ENCODE measurements at places on chromosomes 7 and 10. TPM values are rescaled to one million over a fixed set of nuclear protein-coding genes. Genes with fewer than 3 reads are reported as not detected.

DNA sequence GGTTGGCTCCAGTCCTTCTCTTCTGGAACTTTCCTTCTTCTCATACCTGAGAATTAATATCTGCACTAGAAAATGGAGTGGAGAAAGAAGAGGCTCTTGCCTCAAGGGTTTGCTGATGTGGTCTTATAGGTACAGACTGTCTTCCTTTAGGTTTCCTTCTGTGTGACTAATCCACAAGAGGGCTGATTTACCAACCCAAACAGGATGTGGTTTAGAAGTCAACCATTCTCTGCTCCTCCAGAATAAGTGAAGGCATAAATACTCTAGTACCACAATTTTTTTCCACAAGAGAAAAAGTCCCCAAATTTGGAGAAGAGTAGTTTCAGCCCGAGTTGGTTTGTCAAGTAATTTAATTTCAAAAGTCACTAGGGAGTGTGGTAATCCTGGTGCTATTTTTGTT lies 85.8 kb downstream of the NRP1 start:
- H3K4me1 ChIP-seq, result peaks cover 75% of the 10 kb centered on the region
- no peaks in the 10 kb centered on the region for H3K36me3 ChIP-seq
- peak; percentile 49 for DNase-seq
- H3K4me3 ChIP-seq, result no peak overlapping the region
- H3K27me3 ChIP-seq, result no peaks in the 10 kb centered on the region
- no peak overlapping the region for H3K27ac ChIP-seq

GRCh38 chr7:130242198-130243014 lies 24.3 kb upstream of the CPA2 start:
- H3K4me1 ChIP-seq, result peaks cover 9% of the 10 kb centered on the region
- no peak overlapping the region for H3K4me3 ChIP-seq
- no peaks in the 10 kb centered on the region for H3K27me3 ChIP-seq
- peak; percentile 76 for DNase-seq
- no peak overlapping the region for H3K27ac ChIP-seq

The NXPH1 gene
- not detected for total RNA-seq

The CNNM1 gene
- 0.81 TPM for total RNA-seq

The TBX20 gene
- not detected for total RNA-seq

DNA sequence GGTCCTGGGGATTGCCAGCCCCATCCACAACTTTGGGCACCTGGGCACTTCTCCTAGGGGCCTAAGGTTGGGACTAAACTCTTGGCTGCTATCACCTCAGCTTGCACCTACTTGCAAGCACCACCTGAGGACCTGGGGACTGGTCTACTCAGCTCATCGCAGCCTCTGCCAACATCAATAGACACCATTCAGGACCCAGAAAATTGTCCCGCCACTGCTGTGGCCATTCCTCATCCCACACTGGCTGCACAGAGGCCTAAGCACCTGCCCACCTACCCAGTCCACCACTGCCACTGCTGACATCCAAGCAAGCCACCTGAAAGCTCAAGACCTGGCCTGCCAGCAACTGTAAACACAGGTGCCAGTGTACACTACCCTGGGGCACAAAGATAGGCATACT lies 234.1 kb downstream of the STK31 start:
- H3K27ac ChIP-seq, result no peak overlapping the region
- no peak overlapping the region for H3K4me3 ChIP-seq
- H3K27me3 ChIP-seq, result peaks cover 21% of the 10 kb centered on the region

GRCh38 chr10:124865676-124866075 lies 64.1 kb downstream of the ABRAXAS2 start:
- no peaks in the 10 kb centered on the region for H3K27me3 ChIP-seq
- no peaks in the 10 kb centered on the region for H3K36me3 ChIP-seq
- DNase-seq, result no peak
- H3K4me3 ChIP-seq, result no peak overlapping the region

DNA sequence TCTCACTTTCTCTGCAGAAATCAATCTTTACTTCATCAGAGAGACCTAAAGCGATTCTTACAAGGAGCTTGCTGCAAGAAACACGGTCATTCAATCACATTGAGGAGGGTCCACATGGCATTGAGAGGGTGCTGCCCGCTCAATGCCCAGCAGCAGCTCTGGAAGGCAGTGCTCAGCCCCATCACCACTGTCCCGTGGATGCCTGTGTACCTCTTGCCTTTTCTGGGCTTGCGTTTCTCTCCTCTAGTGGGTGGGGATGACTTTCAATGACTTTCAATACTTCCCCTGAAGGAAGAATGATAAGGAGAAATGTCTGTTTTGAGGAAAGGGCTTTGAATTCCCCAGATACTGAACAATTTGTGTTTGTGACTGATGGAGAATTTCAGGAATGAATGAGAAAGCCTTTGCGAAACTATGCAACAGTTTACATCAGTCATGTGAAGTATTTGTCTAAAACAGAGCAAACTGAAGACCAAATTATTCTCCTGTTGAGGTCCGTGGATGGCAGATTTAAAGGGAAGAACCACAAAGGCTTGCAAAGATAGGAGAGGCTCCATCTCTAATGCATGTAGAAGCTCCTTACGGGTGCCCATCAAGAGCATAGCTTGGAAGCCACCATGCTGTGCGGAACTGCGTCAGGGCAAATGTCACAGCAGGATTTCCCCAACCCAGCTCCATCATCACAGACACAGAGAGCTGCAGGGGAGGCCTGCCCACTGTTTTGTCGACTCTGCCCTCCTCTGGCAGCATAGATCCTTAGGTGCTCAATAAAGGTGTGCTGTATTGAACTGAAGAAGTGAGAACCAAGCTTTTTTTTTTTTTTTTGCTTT lies 6.6 kb upstream of the ZNF22 start:
- H3K4me3 ChIP-seq, result no peak overlapping the region
- H3K27ac ChIP-seq, result no peak overlapping the region
- no peak for DNase-seq
- peaks cover 20% of the 10 kb centered on the region for H3K4me1 ChIP-seq
- no peaks in the 10 kb centered on the region for H3K27me3 ChIP-seq

The PCGF6 gene
- 10.7 TPM for total RNA-seq

The ARMS2 gene
- not detected for total RNA-seq

GRCh38 chr10:79266084-79266483 lies 81.2 kb upstream of the PPIF start:
- H3K4me3 ChIP-seq, result no peak overlapping the region
- peaks cover 10% of the 10 kb centered on the region for H3K4me1 ChIP-seq
- H3K36me3 ChIP-seq, result no peaks in the 10 kb centered on the region
- no peaks in the 10 kb centered on the region for H3K27me3 ChIP-seq

The FASTK gene
- total RNA-seq, result 45.7 TPM

The ELN gene
- total RNA-seq, result 0.19 TPM

GRCh38 chr7:44309271-44310091 lies 15.9 kb downstream of the CAMK2B start:
- no peaks in the 10 kb centered on the region for H3K36me3 ChIP-seq
- no peak overlapping the region for H3K27ac ChIP-seq
- peak; percentile 46 for DNase-seq
- peaks cover 8% of the 10 kb centered on the region for H3K27me3 ChIP-seq

DNA sequence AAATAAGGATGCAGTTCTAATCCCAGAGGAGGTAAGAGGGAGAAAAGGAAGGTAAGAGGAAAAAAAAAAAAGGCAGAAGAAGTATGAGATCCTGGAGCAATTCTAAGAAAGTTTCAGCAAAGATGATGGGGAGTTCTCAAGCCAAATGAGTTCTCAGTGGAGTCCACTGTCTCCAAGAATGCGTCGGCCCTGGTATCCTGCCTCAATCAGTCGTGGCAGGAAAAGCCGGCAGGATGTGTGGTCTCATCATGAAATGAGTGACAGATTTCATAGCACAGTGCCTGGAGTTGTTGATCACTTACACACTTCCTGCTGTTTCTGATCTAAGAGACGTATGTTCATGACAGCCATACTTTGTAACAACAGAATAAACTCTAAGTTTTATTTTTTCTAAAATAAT lies 554.9 kb downstream of the NXPH1 start:
- no peaks in the 10 kb centered on the region for H3K4me1 ChIP-seq

- H3K4me3 ChIP-seq, result no peak overlapping the region
- H3K27ac ChIP-seq, result no peak overlapping the region
- H3K27me3 ChIP-seq, result no peaks in the 10 kb centered on the region
- no peak for DNase-seq
- H3K4me1 ChIP-seq, result no peaks in the 10 kb centered on the region
- peaks cover 2% of the 10 kb centered on the region for H3K36me3 ChIP-seq
Observed at GRCh38 chr7:64849924-64850499, 53.1 kb upstream of the ZNF273 start.

DNA sequence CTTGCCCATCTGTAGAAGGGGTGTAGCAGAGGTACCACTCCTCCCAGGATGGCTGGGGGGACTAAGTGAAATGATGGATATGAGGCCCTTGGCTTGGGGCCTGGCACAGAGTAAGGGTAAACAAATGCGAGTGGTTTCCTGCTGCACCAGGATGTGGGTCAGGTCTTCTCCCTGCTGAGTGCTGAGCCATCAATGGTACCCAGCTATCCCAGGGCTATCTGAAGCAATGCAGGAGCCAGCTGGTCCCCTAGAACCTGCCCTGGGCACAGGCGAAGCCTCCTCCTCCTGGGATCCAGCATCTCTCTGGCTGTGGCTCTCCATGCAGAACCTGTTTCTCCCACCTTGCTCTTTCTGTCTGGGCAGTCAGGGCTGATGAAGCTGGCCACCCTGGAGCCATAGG lies 20.9 kb upstream of the GOLGA7B start:
- H3K36me3 ChIP-seq, result no peaks in the 10 kb centered on the region
- H3K4me1 ChIP-seq, result peaks cover 19% of the 10 kb centered on the region
- no peak overlapping the region for H3K4me3 ChIP-seq
- H3K27me3 ChIP-seq, result no peaks in the 10 kb centered on the region
- peak; percentile 21 for DNase-seq
- H3K27ac ChIP-seq, result no peak overlapping the region

DNA sequence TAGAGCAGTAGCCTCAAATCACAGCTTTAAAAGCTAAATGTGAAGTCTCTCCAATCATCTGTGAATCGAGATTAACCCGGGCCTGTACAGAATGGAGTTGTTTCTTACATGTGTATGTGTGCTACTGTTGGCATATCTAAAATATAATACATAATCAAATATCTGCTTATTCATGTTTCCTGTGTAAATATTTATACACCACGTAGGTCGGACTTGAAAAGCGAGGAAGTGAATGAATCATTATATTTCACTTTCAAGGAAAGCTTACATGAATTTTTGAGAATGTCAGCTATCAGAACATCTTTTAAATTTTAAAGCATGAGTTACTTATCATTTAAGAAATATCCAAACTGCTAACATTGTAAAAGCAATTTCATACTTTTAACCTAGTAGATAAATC lies 233.3 kb downstream of the SLC25A13 start:
- peaks cover 3% of the 10 kb centered on the region for H3K4me1 ChIP-seq
- no peak overlapping the region for H3K4me3 ChIP-seq
- no peaks in the 10 kb centered on the region for H3K36me3 ChIP-seq
- H3K27me3 ChIP-seq, result peaks cover 10% of the 10 kb centered on the region

DNA sequence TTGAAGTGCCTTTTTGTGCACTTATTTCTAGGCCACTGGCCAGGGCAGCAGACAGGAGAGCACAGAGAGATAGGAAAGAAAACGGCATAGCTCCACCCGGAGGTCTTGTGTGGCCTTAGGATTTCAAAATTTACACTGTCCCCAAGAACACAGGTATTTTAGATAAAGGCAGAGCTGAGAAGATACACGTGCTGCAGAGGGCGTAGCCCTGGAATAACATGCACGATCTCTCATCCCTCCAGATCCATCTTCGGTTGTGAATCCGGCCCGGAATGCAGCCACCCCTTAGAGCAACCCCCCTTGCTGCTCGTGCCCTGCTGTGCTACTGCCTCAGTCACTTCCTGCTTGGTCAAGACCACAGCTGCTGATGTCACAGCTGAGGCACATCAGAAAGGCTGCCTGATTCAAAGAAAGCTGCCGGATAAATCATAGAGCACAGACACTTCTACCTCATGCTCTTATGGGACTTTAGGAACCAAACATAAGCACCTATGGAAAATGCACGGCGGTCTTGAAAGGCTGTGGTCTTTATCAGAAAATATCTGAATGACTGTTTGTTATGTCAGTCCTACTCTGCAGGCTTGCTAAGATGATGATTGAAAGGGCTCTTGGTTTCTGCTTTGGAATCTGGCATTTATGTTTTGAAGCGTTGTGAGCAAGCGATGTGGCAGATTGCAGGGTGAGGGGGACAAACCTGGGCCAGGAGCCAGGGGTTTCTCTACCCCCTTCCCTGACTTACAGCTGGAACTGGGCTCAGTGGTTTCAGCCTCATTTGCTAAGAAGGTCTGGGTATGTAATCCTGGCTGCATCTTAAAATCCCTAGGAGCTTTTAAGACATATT lies 152.0 kb downstream of the SVIL start:
- DNase-seq, result peak; percentile 62

DNA sequence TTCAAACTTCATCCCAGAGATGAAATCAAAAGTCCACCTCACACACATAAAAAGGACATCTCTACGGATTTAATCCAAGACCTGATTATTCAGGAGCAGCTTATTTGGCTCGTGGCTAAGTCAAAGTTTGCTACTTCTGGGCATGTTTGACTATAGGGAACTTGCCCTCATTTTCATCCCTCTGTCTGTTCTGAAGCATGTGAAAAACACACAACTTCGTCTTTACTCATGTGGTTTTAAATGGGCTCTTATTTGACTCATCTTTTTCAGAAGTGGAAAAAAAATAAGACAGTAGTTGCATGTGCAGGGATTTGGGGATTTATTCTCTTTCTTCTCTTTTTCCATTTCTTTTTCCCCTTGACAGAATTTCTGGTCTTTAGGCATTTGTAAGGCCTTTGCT lies 295.9 kb downstream of the TFEC start:
- no peak for DNase-seq
- H3K4me1 ChIP-seq, result no peaks in the 10 kb centered on the region
- no peak overlapping the region for H3K4me3 ChIP-seq
- no peak overlapping the region for H3K27ac ChIP-seq
- H3K36me3 ChIP-seq, result no peaks in the 10 kb centered on the region
- no peaks in the 10 kb centered on the region for H3K27me3 ChIP-seq

DNA sequence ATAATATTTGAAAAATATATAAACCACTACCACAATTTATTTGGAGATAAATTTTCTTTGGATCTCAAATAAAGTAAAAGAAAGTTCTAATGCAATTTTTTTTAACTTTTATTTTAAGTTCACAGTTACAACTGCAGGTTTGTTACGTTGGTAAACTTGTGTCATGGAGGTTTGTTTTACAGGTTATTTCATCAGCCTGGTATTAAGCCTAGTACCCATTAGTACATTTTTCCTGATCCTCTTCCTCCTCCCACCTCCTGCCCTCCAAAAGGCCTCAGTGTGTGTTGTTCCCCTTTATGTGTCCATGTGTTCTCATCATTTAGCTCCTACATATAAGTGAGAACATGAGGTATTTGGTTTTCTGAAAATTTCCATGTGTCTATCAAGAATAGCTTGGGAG lies 54.5 kb downstream of the CAV1 start:
- H3K4me1 ChIP-seq, result peaks cover 19% of the 10 kb centered on the region
- no peak for DNase-seq
- no peak overlapping the region for H3K27ac ChIP-seq
- no peak overlapping the region for H3K4me3 ChIP-seq

Data from activated naive CD4-positive, alpha-beta T cell treated with anti-CD3 and anti-CD28 coated beads for 36 hours (primary cell).